T-helper 17 cell (primary cell): ENCODE measurements at places on chromosomes 5 and 9.

DNA sequence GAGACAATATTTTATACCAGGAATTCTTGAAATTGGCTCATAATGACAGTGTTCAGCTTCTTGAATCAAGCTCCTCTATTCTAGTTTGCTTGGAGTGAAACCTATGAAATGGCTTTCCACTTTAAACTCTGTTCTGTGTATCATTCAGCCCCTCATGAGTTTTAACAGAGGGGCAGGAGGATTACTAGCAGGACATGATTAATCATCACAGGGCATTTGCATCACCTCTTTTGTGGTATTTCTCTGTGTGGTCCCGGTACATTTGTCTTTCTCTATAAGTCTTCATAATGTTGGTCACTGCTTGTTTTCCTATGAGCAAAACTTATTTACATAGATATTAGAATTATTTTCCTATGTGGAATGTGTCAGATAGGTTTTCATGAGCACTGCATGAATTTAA lies 21.2 kb downstream of the CAST start:
- no peak for DNase-seq

- no peak for DNase-seq
These were observed 101.0 kb downstream of the TLE1 start for GRCh38 chr9:81588148-81588871.

- DNase-seq, result no peak
These were observed 80.8 kb upstream of the SEMA6A start for GRCh38 chr5:116655431-116655830.

- no peak for DNase-seq
These were observed 1.2 kb upstream of the TMOD1 start for GRCh38 chr9:97500263-97500662.

DNA sequence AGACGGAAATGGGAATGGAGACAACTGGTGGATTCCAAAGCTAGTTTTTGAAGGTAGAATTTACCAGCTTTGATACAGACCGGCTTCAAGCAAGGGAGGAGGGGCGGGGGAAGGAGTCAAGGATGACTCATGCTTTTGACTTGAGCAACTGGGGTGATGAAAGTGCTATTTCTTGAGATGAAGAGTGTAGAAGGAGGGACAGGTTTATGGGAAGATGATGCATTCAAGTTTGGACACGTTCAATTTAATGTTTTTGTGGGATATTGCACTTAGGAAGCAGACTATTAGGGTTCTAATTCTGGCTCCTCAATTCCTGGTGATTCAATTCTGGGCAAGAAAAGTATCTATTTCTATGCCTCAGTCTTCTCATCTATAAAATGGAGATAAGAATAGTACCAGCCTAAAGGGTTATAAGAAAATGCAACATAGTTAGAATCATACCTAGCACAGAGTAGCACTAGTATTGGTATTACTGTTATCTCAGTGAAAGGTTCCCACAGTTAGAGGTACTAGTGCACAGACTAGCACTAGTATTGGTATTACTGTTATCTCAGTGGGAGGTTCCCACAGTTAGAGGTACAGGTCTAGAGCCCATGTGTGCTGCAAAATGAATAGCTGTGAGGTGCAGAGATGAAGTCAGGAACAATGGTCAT lies 4.6 kb downstream of the NIPAL4 start:
- no peak for DNase-seq

DNA sequence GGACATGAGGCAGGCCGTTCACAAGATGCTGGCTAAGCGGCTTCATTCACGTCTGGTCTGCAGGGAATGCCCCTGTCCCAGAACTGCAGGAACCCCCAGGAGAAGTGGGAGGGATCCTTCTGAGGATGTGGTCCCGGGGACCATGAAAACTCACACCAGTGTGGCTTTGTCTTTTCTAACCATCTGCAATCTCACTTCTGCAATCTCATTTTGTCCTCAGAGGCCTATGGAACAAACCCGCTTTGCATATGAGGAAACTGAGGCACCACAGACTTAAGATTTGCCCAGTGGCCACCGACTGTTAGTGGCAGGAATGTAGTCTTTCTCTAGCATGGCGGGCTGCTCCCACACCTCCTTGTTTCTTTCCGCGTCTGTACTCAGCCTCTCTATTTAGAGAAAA lies 6.9 kb downstream of the CXCL14 start:
- no peak for DNase-seq

GRCh38 chr5:157203417-157203816 lies 22.8 kb downstream of the ITK start:
- DNase-seq, result no peak

- no peak for DNase-seq
These were observed 3.1 kb downstream of the LCN1 start for GRCh38 chr9:135524130-135524861.

DNA sequence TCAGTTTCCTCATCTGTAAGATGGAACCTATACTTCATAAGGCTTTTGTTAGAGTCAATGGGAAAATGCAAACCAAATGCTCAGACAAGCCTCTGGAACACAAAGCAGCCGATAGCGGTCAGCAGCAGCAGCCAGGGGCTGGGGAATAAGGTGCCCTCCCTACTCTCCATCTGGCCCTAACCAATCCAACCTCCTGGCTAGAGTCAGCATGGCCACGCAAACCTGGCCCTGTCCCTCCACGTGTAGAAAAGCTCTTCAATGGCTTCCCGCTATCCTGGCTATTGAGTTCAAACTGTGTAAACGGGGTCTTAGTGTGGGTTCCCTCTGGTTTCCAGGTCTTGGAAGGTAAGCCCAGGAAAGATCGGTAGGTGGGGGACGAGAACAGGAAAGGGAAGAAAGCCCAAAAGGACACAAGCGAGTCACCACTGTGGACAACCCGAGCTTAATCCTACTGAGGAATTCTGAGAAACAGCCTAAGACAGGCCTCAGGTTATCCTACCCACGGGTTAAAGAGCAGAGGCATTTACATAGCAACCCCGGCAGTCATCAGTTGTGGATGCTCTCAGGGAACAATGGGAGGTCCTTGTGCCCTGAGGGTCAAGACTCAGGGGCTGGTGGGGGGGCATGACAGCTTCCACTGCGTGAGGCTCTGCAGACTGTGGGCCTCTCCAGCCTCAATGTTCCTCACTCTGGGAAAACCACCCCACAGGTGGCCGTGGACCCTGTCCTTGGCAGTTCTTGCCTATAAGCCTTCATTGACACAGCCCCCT lies 30.9 kb downstream of the FABP6 start:
- no peak for DNase-seq

DNA sequence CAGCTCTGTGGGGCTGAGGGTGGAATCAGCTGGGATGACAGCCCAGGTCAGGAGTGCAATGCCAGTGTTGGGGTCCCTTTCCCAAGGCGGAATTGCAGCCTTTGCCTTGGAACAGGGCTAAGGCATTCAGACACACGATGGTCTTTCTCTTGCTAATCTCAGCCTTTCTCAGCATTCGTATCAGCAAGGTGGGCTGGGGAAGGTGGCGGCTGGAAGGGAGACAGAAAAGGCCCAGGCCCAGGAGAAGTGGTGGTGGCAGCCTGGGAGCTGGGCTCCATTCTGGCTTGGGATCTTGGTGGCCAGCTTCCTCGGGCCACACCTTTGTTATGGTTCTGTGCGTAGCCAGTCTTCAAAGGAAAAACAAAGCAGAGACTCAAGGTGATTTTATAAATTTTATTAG lies 1.1 kb upstream of the ARHGEF28 start:
- DNase-seq, result no peak

DNA sequence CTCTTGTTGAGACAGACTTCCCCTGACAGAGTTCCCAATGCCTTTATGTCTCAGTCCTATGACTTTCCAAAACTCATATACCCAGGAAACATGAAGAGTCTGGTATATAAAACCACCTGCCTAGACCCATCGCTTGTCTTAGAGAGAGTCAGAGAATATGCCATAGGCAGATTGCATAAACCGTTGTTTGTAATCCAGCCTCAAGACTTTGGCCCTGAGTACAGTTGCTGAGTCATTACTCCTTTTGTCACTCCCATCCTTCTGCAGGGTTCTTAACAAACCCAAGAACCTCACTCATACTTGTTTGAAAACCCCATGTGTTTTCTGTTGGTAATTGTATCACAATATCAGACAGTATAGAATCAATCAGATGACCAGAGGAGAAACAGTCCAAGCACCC lies 616.3 kb downstream of the SLCO4C1 start:
- no peak for DNase-seq

GRCh38 chr9:129624947-129625346 lies 1.0 kb upstream of the NTMT1 start:
- no peak for DNase-seq

- no peak for DNase-seq
These were observed 1.5 kb downstream of the C5 start for GRCh38 chr9:121048618-121049017.
